ENCODE measurements at places on chromosomes 1 and 21. TPM values are rescaled to one million over a fixed set of nuclear protein-coding genes. Genes with fewer than 3 reads are reported as not detected.

GRCh38 chr1:66637146-66637545 lies 103.2 kb downstream of the SGIP1 start:
- no peak for DNase-seq

DNA sequence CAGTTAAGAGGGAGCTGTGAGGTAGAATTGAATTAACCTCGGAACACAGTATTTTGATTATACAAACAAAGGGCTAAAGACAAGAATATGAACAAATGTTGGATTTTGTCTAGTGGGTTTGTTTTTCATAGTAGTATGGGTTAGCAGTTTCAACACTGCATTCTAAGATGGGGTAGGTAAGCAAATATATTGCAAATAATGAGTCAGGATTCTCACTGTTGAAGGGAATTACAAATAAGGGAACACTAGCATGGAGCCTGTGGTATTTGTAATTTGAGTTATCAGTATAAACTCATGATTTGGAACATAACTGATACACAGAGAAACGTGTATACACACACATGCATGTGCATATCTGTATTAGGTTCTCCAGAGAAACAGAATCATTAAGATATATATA lies 44.5 kb downstream of the CD55 start:
- no peak for DNase-seq

DNA sequence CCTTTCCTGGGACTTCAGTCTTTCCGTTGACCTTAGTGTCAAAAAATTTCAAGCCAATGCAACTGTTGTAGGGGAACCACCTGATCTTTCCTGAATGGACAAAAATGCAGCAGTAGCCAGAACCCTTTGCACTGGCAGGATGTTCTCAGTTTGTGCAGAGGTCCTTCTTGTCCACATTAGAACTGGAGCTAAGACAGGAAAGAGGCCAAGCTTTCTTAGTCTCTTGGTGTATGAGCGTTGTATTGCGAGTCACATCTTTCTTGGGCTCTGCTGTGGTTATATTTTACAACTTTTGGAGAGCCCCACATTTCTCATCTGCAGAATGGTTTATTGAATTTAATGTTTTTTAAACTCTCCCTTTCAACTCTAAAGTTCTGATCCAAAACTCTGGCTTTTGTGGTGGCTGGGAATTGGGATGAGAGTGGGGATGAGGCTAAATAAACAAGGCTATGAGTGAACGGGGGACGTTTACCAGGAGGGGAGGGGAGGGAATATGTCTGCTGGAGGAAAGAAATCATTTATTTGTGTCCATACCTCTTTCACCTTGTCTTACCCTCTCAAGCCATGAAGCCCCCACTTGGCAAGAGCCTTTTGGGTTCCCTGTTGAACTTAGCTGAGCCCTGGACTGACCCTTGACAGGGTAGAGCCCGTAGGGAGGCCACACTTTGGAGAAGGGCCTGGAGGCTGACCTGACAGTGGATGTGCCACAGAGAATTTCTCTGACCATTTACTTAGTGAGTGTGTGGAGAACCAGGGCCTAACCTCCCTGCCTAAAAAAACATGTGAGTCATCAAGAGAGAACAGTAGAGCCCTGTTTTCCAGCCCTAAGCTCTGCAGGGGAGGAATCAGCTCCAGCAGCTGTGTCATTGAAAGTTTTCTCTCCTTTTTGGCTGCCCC lies 586 bp downstream of the CHI3L2 start:
- no peak for DNase-seq

GRCh38 chr1:3456964-3457909 lies 2.8 kb downstream of the ARHGEF16 start:
- no peak for DNase-seq

GRCh38 chr1:90919190-90919719 lies 102.6 kb downstream of the ZNF644 start:
- DNase-seq = no peak

The PDE4B gene
- total RNA-seq = 57.7 TPM

The SLC16A4 gene
- total RNA-seq = 27.5 TPM

The ATP1A4 gene
- total RNA-seq = 0.10 TPM
